ENCODE measurements at places on chromosomes 4 and X.

GRCh38 chr4:142312391-142312790 is 533.7 kb downstream of the INPP4B start:
- no peak for DNase-seq

- DNase-seq, result no peak
Observed at GRCh38 chr4:180814875-180815417, 1428.3 kb upstream of the TENM3 start.

DNA sequence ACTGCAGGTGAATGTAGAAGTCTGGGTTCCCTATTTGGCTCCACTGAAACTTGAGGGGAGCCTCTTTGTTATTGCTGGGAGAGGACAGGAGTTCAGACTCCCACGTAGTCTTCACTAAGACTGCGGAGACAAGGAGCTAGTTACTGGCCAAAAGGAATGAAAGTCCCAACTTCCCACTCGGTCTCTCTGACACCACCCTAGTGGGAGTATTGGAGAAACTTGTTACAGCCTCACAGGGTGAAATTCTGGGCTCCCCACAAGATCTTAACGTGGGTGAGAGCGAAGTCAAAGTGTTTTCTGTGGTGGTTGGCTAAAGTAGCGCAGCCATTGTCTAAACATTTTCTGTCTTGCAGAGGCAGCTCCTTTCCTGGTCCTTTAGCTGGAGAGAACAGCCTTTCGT is 13.5 kb downstream of the MYOZ2 start:
- no peak for DNase-seq

- DNase-seq, result no peak
Observed at GRCh38 chrX:139448996-139449395, 81.5 kb upstream of the F9 start.

DNA sequence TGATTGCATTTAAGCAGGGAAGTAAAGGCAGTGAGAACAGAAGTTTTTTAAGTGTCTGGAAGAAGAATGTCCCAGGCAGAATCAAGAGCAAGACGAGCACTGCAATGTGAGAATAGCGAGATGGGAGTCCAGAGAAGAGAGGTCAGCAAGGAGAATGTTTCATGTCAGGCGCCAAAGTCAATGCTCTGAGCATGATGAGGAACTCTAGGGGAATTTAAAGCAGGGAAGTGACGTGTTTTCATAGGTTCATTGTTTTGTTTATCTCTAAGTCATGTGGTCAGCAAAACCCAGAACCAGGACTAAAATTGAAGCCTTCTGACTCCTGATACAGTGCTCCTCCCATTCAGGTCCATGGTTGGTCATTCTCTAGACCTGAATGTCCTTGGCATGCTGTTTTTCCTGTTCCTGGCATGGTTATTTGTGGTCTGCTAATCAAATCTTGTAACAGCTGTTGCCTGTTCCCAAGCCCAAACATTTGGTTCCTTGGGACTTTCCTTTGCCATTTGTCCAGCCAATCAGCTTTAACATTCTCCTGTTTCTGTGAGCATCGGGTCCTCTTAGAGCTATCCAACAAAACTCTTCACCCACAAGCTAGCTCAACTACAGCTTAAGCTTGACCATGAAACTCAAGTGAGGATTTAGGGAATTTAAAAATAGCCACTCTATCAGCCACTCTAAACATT is 37.7 kb downstream of the PTCHD1 start:
- DNase-seq, result no peak

- peak; percentile 30 for DNase-seq
Observed at GRCh38 chr4:1200425-1201035, 28.1 kb upstream of the SPON2 start.

- DNase-seq, result peak; percentile 89
Observed at GRCh38 chrX:78139160-78140123, at the start of gene TAF9B. Gene TAF9B (minus strand): TSS chrX:78139650. CDS start chrX:78139611, 39 bp downstream.
